ENCODE measurements at places on chromosomes 11 and 22.

DNA sequence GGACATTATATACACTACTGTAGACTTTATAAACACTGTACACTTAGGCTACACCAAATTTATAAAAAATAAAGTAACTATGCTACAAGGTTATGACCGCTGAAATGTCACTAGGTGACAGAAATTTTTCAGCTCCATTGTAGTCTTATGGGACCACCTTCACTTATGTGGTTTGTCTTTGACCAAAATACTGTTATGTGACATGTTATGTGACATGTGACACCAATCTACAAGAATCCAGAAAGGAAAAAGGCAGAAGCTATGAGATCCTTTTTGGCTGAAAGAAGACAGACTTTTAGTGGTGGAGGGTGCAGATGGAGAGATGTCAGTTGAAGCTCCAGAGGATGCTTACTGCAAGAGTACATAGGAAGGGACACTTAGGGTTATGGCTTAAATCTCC is 1378.4 kb upstream of the TENM4 start:
- no peak for DNase-seq

DNA sequence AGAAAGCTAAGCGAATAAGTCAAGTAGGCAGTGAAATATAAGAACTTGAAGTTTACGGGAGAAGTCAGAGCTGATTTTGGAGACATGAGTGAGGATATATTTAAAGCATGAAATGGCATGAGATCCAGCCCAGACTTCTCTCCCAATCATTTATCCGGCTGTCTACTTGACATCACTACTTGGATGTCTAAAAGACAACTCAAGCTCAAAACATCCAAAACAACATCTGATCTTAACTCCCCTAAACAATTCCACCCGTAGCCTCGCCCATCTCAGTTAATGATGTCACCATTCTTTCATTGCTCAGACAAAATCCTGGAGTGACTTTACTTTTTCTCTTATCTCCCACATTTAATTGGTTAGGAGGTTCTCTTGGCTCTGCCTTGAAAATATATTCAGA is 44.5 kb downstream of the WEE1 start:
- DNase-seq = no peak

- DNase-seq = no peak
Observed at GRCh38 chr11:2142300-2142759, 3.1 kb upstream of the IGF2 start.

DNA sequence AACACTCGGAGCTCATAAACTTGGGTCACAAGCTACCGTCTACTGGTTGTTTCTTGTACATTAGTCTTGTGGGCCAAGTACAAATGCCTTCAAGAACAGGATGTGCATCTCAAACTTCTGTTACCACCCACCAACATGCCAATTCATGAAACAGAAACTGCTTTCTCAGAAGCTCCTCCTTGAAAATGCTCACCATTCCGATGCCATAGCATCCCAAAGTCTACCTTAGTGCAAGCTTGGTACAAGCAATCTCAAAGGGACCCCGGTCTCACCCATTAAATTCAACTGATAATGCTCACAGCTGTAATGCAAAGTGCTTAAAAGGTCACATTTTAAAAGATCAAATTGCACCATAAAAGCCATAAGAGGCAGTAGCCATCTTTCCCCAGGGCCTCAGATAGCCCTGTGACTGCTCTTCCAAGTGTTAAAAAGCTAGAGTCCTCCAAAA is 31.8 kb upstream of the CCDC34 start:
- DNase-seq = no peak

- no peak for DNase-seq
Observed at GRCh38 chr22:35605369-35605680, 11.8 kb downstream of the MB start.

DNA sequence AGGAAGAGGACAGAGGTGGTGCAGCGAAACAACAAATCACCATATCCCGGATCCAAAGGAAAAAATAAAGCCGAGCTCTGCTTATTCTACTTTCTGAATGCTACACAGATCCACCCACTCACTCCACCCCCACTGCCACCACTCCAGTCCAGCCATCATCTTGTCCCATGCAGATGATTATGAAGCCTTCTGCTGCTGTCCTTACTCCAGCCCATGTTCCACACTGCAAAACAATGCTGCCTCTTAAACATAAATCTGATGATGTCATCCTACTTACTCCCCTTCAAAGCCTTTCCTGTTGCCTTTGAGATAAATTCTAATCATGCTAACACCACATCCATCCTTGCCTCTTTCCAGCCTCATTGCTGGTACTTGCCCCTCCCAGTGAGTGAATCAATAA is 6.5 kb upstream of the DRD2 start:
- DNase-seq = no peak

Data from skeletal muscle cell (primary cell).